Activated CD4-positive, alpha-beta T cell treated with anti-CD3 and anti-CD28 coated beads, Interleukin-2, amount 50 U/mL, for 24 hours (primary cell): ENCODE measurements at places on chromosomes 7 and 10.

GRCh38 chr10:29748109-29748650 is 113.4 kb upstream of the SVIL start:
- no peak for DNase-seq

DNA sequence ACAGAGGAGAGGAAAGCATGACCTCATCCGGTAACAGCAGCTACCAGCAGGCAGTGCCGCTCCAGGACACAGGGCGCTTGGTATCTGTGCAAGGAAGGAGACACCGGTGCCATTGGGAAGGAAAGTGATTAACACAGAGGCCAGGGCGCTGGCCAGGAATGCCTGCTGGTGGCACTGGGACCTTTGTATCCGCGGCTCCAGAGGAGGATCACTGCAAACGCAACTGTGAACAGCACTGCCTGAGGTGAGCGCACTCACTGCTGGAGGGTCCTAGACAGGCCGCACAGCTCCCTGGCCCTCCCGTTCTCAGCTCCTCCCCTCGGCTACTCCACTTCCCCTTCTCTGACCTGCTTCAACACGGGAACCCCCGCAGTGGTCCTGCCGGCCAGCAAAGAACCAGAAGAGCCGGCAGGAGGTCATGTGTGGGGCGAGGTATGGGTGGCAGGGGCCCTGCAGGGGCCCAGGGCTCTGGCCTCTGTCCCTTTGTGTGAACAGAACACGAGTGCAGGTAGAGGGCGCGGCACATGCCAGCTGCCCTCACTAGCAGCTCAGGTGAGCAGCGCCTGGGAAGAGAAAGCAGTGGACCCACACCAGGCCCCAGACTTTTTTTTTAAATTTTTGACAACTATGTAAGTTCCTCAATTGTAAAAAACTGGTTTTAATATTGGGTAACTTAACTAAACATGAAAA is 107.6 kb downstream of the VIPR2 start:
- no peak for DNase-seq

GRCh38 chr7:150877536-150877935 is 25.2 kb downstream of the AOC1 start:
- DNase-seq: no peak

DNA sequence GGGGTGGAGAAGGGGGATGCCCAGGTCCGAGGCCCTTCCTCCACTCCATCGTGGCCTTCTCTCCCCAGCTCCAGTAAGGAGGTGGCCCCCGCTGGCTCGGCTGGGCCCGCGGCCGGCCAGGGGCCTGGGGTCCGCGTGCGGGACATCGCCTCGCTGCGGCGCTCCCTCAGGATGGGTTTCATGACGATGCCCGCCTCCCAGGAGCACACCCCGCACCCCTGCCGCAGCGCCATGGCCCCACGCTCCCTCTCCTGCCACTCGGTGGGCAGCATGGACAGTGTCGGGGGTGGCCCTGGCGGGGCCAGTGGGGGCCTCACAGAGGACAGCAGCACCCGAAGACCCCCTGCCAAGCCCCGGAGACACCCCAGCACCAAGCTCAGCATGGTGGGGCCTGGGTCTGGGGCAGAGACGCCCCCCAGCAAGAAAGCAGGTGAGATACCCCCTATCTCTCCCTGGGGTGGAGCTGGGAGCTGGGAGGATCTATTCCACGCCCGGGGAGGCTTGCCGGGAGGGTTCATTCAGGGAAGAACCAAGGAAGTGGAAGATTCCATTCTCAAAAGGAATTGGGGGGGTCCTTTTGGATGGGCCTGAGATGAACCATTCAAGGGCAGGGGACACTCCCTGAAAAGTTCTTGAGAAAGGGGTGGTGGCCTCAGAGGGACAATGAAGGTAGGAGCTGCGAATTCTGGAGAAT is 3.2 kb downstream of the NYAP1 start:
- no peak for DNase-seq

DNA sequence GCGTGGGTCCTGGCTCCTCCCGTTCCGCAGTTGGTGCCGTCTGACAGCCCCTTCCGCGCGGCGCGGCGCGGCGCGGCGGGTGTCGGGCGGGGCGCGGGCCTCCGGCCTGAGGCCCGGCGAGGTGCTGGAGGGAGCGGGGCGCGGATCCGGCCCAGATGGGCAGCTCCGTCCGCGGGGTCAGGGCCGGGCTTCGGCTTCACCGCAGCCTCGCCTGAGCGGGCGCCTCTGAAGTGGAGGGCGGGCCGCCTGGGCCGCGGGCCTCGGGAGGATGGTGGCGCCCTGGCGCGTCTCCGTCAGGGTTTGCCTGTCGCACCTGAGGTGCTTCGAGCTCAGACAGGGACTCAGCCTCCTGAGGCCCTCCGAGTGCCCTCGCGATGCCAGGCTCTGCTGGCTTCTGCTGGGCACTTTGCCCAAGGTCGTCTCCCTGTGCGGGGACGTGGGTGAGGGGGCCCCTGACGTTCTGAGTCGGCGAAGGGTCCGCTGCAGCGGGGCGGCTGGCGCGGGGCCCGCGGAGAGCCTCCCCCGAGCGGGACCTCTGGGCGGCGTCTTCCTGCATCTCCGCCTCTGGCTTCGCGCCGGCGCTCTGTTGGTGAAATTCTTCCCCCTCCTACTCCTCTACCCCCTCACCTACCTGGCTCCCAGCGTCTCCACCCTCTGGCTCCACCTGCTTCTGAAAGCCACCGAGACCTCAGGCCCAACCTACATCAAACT is 473 bp downstream of the ADCK2 start:
- peak; percentile 30 for DNase-seq

GRCh38 chr7:88760136-88760515 is 626 bp downstream of the ZNF804B start:
- no peak for DNase-seq

- no peak for DNase-seq
Measured at GRCh38 chr7:54788664-54789063, 29.7 kb upstream of the SEC61G start.

GRCh38 chr7:131355917-131356777 is 28.5 kb downstream of the MKLN1 start:
- no peak for DNase-seq

DNA sequence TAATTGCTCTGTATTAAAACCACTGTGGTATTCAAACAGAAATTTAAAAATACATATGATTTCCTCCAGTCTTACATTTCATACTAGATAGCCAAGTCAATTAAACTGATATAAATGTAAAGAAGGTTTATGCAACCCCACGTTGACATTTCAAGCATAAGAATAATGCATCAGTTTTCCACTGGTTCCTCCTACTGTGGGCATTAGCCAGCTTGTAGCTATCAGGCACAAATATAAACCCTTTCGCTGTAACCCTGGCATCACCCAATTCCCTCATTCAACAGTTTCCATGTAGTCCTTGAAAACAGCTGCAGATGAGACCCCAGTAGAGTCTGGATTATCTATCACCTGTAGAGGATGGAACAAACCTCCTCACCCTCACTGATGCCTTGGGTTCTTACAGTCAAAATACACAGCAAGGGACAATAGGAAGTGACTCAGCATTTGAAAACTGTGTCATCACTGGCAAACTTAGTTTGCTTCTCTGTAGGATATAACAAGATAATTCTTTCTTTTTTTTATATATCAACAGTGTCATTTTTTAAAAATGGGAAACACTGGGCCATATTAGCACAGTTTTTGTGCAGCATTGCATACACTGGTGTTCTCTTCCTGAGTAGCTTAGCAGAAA is 113.0 kb downstream of the PDE1C start:
- no peak for DNase-seq

DNA sequence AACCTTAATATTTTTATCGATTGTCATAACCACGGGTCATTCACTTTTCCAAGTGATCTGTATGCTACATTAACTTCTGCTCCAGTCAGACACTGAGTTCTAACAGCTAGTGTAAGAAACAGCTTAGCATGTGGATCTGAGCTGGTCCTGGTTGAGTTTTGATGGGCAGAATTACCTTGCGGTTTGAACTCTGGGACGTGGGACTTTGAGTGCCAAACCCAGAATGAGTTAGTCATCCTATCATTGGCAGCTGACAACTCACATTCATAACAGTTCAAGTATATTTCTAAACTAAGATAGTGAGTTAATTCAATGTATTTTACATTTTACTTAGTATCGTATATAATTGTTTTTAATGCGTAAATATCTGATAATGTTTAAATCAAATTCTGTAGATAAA is 43.2 kb downstream of the C7orf33 start:
- no peak for DNase-seq

- DNase-seq: no peak
Measured at GRCh38 chr10:110679486-110680272, 35.5 kb downstream of the RBM20 start.

DNA sequence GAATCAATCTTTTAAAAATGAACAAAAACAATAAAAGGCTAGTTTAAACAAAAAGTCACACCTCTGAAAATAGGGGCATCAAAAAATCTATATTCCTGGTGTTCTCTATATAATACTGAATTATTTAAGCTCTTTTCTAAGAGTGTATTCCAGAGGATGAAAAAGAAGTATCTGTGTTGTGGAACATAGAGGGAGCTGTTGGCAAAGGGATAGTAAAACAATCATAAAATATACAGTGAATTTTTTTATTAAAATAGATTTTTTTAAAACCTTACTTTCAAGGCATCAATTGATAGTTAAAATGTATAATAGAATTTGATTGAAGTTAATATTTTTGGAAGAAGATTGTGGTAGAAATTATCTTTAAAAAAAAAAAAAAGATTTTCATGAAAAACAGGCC is 1409.1 kb upstream of the CELF2 start:
- DNase-seq: no peak

DNA sequence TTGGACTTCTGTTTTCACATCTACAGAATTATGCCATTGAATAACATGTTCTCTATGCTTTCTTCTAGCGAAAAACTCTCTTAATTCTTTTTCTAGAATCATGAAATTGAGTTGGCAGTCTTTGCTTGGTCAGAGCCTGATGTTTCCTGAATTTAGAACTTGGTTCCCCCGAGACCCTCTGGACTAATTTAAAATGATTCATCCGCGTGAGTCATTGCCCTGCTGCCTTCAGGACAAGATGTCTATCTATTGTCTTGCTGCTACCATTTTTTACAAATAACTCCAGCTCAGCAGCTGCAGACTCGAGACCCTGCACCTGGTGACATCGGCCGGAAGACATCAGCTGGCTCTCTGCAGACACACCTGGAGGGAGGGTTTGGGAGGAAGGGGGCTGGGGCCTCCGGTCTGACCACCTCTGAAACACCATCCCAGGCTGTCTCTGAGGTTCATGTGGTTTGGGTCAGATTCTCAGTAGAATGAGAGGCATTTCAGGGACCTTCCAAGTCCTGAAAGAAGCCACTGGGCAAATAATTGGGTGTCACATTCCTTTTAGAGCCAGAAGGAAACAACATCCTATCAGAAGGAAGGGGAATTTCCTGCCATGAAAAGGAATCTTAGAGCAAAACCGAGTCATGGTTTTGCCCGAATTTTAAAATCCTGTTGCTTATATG is 20.9 kb upstream of the KLF6 start:
- DNase-seq: peak; percentile 41

GRCh38 chr10:84583501-84583900 is 255.1 kb downstream of the CCSER2 start:
- DNase-seq: no peak

GRCh38 chr7:134472572-134473244 is 13.8 kb upstream of the AKR1B1 start:
- no peak for DNase-seq

- no peak for DNase-seq
Measured at GRCh38 chr7:120806669-120807068, 51.3 kb downstream of the TSPAN12 start.

GRCh38 chr7:135645296-135645904 is 16.9 kb upstream of the STMP1 start:
- DNase-seq: no peak

DNA sequence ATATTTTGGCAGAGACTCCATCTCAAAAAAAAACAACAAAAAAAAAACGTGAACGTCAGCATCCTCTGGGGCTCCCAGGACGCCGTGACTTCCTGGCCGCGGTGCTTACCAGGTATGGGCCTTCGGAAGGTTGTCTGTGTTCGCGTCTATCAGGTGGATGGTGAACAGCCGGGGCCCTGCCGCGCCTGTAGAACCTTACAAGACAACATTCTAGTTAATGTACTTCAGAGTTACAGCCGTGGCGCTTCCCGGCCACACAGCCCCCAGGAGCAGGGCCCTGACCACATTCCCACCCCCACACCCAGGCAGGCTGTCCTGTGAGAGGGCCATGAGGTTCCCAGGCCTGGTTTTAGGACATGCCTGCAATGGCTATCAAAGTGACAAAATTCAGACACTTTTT is 111.0 kb downstream of the SMURF1 start:
- no peak for DNase-seq

GRCh38 chr10:100038561-100039071 is 28.9 kb upstream of the DNMBP start:
- DNase-seq: no peak

- DNase-seq: no peak
Measured at GRCh38 chr10:118516716-118517115, 78.7 kb downstream of the PRLHR start.

- DNase-seq: no peak
Measured at GRCh38 chr10:106000721-106001120, 1163.8 kb downstream of the SORCS1 start.

- no peak for DNase-seq
Measured at GRCh38 chr7:157719705-157720655, 383.2 kb downstream of the DNAJB6 start.

DNA sequence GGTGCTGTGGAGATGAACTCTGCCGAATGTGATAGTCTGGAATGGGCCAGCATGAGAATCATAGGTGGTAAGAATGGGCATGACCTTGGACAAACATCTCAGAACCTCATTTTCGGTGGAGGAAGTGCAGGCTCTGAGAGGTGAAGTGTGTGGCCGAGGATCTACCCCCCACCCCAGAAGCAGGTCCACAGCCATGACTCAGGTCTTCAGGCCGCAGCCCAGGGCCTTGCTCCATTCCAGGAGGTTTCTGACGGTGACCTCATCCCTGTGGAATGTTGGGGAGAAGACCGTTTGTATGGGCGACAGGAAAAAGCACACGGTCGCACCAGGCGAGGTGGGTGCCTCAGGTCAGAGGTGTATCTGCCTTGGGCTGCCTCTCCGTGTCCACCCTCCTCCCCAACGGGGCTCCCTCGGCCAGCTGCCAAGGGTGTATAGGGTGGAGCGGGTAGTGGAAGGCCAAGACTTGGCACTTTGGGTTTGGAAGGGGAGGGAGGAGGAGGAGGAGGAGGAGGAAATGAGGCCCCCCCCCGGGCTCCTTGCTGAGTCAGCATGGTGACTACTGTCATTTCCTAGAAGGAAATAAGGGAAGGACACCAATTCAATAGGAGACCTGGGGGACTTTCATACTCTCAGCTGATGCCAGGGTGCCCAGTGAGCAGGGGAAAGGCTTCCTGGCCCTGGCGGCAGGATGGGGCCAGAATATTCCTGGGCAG is 168.0 kb upstream of the RHEB start:
- no peak for DNase-seq

GRCh38 chr7:41938371-41938770 is 235.5 kb upstream of the INHBA start:
- no peak for DNase-seq

GRCh38 chr7:156151658-156152057 is 339.4 kb upstream of the SHH start:
- no peak for DNase-seq

GRCh38 chr7:142833174-142834048 is 21.5 kb upstream of the EPHB6 start:
- DNase-seq: no peak

- no peak for DNase-seq
Measured at GRCh38 chr7:16586081-16586874, 59.3 kb downstream of the ANKMY2 start.

GRCh38 chr7:23334482-23335056 is 35.4 kb downstream of the MALSU1 start:
- no peak for DNase-seq
